Fibroblast of the aortic adventitia (primary cell): ENCODE measurements at places on chromosomes 5 and 9. TPM values are rescaled to one million over a fixed set of nuclear protein-coding genes. Genes with fewer than 3 reads are reported as not detected.

The ZNF346 gene
- 17.9 and 26.7 TPM in 2 replicates for total RNA-seq

The PCDHGC4 gene
- 2.5 and 5.2 TPM in 2 replicates for total RNA-seq

The LHX6 gene
- not detected in 2 replicates for total RNA-seq

The PCDHA1 gene
- total RNA-seq, result 0.09 TPM in 1 of 2 replicates, not detected in the other

The GABRG2 gene
- total RNA-seq, result not detected in 2 replicates

The SPATA31A3 gene
- total RNA-seq, result not detected in 2 replicates

The SCGB3A1 gene
- not detected in 2 replicates for total RNA-seq

The PLEKHG4B gene
- total RNA-seq, result not detected in 2 replicates

The C5orf63 gene
- 4.0 and 6.3 TPM in 2 replicates for total RNA-seq

The IGFBPL1 gene
- total RNA-seq, result not detected in 2 replicates

The ANKRD34B gene
- total RNA-seq, result not detected in 2 replicates

The KCNIP1 gene
- not detected in 2 replicates for total RNA-seq

The FOXD4L6 gene
- not detected in 2 replicates for total RNA-seq
